ENCODE measurements at places on chromosomes 6 and 20.
A peak's percentile ranks its signal among the peaks of the same experiment; 100 is the strongest.

DNA sequence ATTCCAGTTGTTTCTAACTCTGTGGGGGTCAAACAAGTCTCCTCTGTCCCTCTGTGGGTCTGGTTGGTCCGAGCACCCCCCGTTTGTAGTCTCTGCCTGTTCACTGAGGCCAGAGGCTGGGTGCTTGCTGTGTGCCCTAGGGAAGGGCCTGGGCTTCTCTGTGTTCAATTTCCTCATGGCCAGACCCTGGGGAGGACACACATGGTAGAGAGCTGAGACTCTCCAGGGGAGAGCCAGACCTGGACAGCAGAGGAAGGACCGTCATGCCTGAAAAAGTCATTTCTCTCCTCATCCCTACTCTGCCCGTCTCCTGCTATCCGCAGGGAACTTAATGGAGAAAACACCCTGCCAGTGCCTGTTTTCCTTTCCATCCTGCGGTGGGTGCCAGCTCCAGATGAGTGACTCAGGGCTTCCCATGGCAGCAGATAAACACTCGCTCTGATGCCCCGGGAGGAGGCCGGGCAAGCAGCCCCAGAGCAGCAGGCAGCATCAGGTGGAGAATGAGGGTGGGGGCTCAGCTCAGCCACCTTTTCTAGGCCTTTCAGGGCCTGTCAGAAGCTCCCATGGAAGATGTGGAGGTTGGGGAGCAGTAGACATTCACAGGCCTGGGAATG is 51.9 kb downstream of the SNAI1 start:
- no peak for DNase-seq

GRCh38 chr20:33893314-33893713 is 82.2 kb downstream of the CHMP4B start:
- DNase-seq, result no peak

GRCh38 chr6:55953335-55953734 is 77.9 kb upstream of the BMP5 start:
- no peak for DNase-seq

- DNase-seq, result no peak
Observed at GRCh38 chr6:54646951-54647664, 199.5 kb upstream of the FAM83B start.

- DNase-seq, result no peak
Observed at GRCh38 chr6:170043150-170043819, 247.6 kb downstream of the DLL1 start.

DNA sequence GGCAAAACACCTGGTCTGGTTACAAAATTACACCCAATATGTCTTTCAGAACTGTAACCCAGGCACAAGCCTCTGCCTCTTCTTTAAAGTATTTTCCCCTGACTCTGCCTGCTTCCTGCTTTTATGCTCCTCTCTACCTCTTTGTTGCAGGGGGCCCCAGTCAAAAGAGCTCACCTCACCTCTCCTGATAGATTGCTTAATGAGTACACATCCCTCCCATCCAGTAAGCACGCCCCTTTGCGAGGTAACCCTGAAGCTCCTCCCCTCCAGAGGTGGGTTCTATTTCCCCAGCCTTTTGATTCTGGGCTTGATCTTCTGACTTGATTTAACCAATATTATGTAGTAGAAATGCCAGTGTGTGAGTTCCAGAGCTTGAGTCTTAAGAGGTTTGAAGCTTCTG is 56.6 kb upstream of the EYA2 start:
- no peak for DNase-seq

DNA sequence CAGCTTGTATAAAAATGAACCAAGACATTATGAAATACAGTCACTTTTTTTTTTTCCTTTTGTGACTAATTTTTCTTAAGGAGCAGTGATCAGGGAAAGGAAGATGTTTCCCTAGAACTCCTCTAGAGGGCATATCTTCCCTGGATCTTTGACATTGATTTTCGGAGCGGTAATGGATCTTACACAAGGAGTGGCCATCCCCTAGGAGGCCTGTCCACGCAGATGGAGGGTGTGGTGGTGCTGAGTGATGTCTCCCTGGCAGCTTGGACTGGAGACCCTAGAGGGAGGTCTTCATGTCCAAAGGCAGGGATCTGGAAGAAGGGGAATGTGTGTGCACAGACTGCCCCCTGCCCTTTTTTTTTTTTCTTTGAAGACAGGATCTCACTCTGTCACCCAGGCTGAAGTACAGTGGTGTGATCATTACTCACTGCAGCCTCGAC is 7.0 kb upstream of the KIFC1 start:
- no peak for DNase-seq

DNA sequence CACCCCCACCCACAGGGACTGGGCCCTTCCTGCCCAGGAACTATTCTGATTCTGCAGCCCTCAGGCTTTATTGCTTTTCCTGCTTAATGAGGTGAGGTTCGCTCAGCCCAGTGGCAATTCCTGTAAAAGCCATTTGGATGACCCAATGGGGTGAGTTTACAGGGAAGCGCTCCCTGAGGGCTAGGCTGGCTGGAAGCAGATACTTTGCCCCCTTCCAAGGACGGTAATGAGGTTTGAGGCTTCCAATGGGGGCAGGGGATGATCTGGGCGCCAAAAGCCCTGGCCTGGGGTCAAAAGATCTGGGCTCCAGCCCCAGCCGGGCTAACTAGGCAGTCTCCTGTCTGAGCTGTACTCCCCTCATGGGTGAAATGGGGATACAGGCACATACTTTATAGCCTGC is 41.8 kb downstream of the RIPOR3 start:
- no peak for DNase-seq

DNA sequence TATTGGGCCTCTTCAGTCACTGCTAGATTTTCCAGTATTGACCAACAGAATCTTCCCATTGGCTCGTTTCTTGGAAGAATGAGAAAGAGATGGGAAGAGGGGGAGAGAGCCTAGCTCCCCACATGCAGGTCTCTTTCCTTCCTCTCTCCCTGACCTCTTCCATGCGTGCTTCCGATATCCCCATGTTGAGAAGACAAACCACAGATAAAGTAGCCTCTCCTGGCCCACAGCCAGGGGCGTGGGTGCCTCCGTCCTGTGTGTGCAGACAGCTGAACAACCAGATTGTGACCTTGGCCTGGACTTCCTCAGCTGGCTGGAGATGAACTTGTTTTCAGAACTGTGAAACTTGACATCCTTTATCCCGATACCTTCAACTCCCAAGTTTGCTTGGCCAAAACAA is 71.0 kb downstream of the EDN3 start:
- no peak for DNase-seq

GRCh38 chr6:36608788-36609563 is 14.8 kb downstream of the SRSF3 start:
- DNase-seq, result no peak

- no peak for DNase-seq
Observed at GRCh38 chr6:21386744-21387143, 206.8 kb upstream of the SOX4 start.

- no peak for DNase-seq
Observed at GRCh38 chr6:40809627-40810026, 222.5 kb upstream of the LRFN2 start.

GRCh38 chr20:37311710-37312355 is 22.4 kb downstream of the MANBAL start:
- DNase-seq, result no peak

DNA sequence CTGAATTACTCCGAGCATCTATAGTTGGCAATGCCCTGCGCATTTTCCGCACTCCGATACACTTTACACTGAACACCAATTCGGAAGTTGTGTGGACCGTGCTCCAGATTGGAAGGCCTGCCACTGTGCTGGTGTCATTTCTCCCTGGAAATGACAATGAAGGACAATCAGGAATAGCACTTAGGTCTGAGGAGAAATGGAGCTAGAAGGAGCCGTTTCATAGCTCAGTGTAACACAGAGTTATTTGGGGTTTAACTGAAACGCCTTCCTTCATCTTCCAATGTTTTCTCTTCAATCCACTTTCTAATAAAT is 501 bp upstream of the PLA2G7 start:
- DNase-seq, result no peak

GRCh38 chr6:28985462-28986164 is 19.5 kb downstream of the ZNF311 start:
- DNase-seq, result no peak

GRCh38 chr20:1108437-1108920 is 9.9 kb upstream of the PSMF1 start:
- peak; percentile 56 for DNase-seq

DNA sequence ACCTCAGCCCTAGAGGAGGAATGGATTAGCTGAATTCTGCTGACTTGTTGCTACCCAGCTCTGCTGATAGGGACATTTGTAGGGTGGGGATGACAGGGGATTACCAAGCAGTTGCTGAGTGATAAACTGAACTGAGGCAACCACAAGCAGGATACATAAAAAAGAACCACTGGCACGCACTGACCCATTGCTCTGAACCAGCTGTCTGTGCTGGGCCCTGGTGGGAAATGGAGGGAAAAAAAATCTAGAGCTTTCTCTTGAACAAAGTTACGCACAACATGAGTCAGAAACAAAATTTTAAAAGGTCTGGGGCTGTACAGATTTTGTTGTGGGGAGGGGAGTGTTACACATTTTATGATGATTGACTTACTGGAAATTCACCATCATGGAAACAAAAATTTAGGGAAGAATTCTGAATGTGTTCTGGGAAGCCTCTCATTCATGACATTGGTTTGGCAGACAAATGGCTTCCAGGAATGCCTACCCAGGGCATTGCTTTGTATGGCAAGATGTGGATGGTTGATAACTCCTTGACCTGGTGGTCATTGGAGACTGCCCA is 37.7 kb downstream of the FOXO3 start:
- DNase-seq, result no peak

- DNase-seq, result no peak
Observed at GRCh38 chr20:38338849-38339520, 7.3 kb upstream of the LBP start.

DNA sequence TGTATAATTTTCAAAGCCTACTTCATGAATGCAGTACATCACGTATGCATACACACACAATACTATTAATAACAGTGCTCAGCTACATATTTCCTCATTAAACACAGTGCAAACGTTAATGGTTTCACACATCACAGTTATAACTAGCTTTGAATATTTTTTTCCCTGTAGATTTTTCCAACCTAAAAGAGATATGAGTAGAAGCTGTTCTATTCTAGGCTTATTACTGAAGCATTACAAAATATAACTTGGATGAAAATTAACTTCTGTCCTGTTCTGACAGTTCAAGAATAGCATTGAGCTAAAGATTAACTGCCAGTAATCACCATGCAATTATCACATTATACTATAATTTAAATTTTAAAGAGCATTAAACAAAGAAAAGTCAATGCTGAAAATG is 6.2 kb downstream of the LMBRD1 start:
- DNase-seq, result no peak

- no peak for DNase-seq
Observed at GRCh38 chr6:65524232-65524631, 182.8 kb downstream of the EYS start.

- no peak for DNase-seq
Observed at GRCh38 chr20:16061351-16061750, 511.9 kb downstream of the KIF16B start.

- DNase-seq, result no peak
Observed at GRCh38 chr6:66568271-66568670, 861.2 kb upstream of the EYS start.

- DNase-seq, result no peak
Observed at GRCh38 chr20:18187020-18187419, 49.4 kb downstream of the KAT14 start.

DNA sequence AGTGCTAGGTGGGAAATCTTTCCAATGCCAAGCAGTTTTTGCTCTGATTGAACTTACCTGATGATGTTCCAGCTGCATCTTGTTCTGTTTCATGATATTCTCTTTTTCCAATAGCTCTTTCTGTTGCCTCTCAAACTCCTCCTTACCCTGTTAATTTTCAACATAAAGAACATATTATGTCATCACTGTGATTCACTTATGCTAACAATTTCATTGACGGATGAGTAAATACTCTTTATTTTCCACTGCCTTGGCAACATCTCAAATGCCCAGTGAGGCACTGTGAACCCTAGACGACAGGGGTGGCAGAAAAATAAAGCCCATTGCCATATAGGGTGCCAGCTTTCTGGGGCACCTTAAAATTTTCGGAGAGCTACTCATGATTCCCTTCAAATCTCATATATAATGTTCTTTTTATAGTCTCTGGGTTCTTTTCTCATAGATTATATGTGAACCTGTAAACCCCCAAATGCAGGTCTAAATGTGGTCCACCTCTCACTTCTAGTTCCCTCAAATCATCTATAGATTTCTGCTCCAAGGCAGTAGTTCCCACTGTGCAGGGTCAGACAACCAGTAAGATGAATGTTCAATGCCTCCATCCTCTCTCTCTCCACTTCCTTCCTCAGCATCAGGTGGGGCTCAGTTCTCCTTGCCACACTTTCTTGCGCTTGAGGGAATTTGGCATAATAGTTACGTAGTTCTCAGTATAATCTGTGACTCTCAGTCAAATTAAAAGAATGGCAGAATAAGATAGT is 44.1 kb downstream of the NEDD9 start:
- DNase-seq, result no peak

- no peak for DNase-seq
Observed at GRCh38 chr6:119171864-119172588, 93.6 kb upstream of the FAM184A start.

DNA sequence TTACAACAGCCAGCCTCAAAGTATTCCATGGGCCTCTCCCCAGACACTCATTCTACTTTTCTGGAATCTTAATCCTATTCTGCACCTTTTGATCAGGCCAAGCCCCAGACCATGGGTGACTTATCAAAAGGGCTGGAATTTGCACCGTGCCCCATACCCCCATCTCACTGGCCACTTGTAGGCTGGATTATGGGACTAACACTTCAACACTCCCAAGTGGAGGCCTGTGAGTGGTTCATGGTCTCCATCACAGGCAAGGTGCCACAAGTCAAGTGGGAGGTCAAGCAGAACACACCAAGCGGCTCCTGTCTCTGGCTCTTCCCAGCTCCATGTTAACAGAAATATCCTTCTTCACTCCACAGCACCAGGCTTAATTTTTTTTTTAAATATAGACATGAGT is 212.3 kb upstream of the HEY2 start:
- DNase-seq, result no peak

- no peak for DNase-seq
Observed at GRCh38 chr6:168417679-168418557, 23.1 kb upstream of the SMOC2 start.

DNA sequence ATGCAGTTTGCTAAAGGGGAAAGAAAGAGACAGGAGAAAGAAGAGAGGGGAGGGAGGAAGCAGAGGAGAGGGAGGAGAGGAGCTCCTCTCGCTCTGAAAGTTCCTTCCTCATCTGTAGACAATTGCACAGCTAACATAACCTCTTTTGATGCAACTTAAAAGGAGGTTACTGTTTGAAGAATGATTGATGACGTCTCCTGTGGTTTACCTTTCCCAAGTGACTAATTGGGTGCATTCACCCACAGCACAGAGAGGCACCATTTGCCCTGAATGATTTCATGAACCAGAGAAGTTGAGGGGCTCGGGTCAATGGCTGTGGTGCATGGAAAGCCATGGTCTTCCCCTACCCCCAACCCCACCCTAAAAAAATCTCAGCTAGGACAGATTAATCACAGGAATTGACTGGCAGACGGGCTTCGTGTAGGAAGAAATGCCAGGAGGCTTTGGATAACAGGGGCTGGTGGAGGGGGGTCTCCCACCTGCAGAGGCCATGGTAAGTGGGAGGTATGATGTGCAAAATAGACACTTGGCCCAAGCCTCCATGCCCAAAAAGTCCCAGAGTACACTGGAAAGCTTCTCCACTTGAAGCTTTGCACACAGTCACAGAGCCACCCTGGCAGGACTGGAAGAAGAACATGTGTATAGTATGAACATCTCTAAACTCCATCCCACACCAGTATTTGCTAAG is 213.7 kb downstream of the ANKRD60 start:
- peak; percentile 17 for DNase-seq

All from activated CD4-positive, alpha-beta T cell treated with anti-CD3 and anti-CD28 coated beads, Interleukin-2, amount 10 ng/mL, durations not matched to agents 7 days and 5 days (primary cell).